Progenitor cell of endocrine pancreas (in vitro differentiated cells): ENCODE measurements at places on chromosomes 5 and 9.
A peak's percentile ranks its signal among the peaks of the same experiment; 100 is the strongest.

DNA sequence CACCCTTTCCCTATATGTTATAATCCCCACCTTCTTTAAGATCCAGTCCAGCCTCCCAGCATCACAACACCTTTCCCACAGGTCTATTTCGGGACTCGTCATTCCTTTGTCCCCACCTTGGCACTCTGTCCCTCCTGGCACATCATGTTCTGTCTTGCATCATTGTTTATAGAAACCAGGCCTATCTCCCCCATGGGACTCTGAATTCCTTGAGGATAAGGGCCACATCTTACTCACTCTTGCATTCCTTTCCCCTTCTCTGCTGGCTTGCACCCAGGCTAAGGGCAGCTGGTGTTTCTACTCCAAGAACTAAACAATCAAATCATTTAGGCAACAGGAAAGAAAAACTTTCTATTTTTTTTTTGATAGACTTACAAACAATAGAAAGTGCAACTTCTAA, 205.7 kb downstream of the AGTPBP1 start:
- H3K27ac ChIP-seq: no peak overlapping the region
- H3K36me3 ChIP-seq: no peaks in the 10 kb centered on the region
- H3K4me3 ChIP-seq: no peak overlapping the region
- no peak for DNase-seq
- no peaks in the 10 kb centered on the region for H3K4me1 ChIP-seq
- H3K27me3 ChIP-seq: peaks cover 3% of the 10 kb centered on the region

DNA sequence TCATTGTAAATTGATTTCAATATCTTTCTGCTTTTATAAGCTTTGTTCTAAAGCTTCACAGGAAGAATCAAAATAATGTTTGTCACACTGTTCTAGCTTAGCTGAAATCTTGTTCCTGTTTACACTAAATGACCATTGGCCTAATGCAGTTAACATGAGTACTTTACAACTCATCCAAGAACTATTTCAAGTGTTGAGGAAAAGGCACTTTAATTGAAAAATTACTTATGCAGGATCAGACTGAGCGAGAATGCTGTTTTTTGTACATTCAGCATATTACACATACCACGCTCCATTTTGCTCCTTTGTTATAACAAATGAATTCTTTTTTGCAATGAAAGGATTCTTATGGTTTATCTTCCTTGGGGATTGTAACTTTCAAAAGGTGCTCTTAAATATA, 22.4 kb upstream of the SMIM15 start:
- H3K4me1 ChIP-seq: no peaks in the 10 kb centered on the region
- no peaks in the 10 kb centered on the region for H3K27me3 ChIP-seq
- no peak overlapping the region for H3K27ac ChIP-seq
- H3K36me3 ChIP-seq: peaks cover 1% of the 10 kb centered on the region
- no peak for DNase-seq
- no peak overlapping the region for H3K4me3 ChIP-seq

DNA sequence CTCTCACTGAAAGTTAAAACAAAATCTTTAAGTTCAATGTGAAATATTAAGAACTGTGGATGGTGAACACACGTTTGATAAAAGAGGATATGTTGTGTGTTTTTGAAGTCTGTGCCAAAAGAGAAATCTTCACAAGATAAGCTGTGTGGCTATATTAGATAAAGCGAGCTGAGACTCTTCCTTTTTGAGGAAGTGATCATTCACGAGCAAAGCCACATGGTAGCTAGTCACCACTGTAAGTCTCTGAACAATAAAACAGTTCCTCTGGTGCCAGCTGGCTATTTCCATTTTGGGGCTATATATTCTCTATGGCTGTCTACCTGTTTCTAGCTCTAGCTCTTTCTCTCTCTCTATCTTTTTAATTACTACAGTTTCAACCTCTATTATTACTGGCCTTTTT, 1849.2 kb upstream of the C9orf72 start:
- H3K4me1 ChIP-seq: no peaks in the 10 kb centered on the region
- no peak for DNase-seq

- no peak for DNase-seq
- no peak overlapping the region for H3K4me3 ChIP-seq
- H3K27ac ChIP-seq: no peak overlapping the region
- peaks cover 9% of the 10 kb centered on the region for H3K36me3 ChIP-seq
- peaks cover 11% of the 10 kb centered on the region for H3K4me1 ChIP-seq
- H3K27me3 ChIP-seq: no peaks in the 10 kb centered on the region
Measured at GRCh38 chr5:134148316-134148715, 28.4 kb downstream of the SKP1 start.

- H3K27ac ChIP-seq: no peak overlapping the region
- no peaks in the 10 kb centered on the region for H3K36me3 ChIP-seq
- H3K4me1 ChIP-seq: peaks cover 6% of the 10 kb centered on the region
- peaks cover 8% of the 10 kb centered on the region for H3K27me3 ChIP-seq
Measured at GRCh38 chr9:136564379-136564988, 18.6 kb upstream of the NOTCH1 start.

- no peaks in the 10 kb centered on the region for H3K4me1 ChIP-seq
- H3K36me3 ChIP-seq: peaks cover 2% of the 10 kb centered on the region
- H3K4me3 ChIP-seq: no peak overlapping the region
- DNase-seq: no peak
- peaks cover 8% of the 10 kb centered on the region for H3K27me3 ChIP-seq
- H3K27ac ChIP-seq: no peak overlapping the region
Measured at GRCh38 chr5:169394371-169394770, 93.4 kb upstream of the SLIT3 start.

- H3K27ac ChIP-seq: peak overlapping the region; percentile 95
- peaks cover 3% of the 10 kb centered on the region for H3K36me3 ChIP-seq
- peaks cover 40% of the 10 kb centered on the region for H3K4me1 ChIP-seq
- no peaks in the 10 kb centered on the region for H3K27me3 ChIP-seq
Measured at GRCh38 chr9:35257986-35258659, 96.3 kb downstream of the UNC13B start.

- no peaks in the 10 kb centered on the region for H3K27me3 ChIP-seq
- H3K4me1 ChIP-seq: peaks cover 23% of the 10 kb centered on the region
- H3K36me3 ChIP-seq: peaks cover 4% of the 10 kb centered on the region
- peak overlapping the region; percentile 74 for H3K27ac ChIP-seq
- H3K4me3 ChIP-seq: no peak overlapping the region
Measured at GRCh38 chr9:128558431-128559310, 6.3 kb downstream of the SPTAN1 start.

DNA sequence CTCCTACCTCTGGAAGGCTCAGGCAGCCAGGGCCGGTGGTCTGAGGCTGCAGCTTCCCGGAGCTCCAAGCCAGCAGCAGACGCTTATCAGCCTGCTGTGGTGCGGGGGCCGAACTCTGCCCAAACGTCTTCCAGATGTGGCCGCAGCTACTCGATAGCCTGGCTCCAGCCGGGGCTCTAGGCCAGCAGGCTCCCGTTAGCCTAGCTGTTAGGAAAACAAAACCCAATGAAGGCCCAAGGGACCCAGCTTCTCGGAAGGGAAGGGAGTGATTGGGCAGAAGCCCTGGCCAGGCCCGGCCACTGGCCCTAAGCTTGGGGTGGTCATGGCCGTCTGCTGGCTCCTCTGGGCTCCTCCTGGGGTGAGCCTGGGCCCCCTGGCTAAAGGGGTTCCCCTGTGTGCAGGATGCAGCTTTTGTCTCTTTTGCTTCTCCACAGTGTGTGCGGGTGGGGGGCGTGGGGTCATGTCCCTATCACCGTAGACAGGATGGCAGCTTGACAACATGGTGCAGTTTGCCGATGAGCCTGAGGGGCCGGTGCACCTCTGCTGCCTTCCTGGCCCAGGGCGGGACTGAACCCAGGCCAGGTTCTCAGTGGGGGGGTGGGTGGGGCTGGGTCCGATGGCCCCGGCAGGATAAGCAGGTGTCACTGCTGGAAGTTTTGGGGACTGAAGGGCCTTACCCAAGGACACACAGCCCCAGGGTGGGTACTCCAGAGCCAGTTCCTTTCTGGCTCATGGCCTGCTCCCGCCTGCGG, 18.7 kb downstream of the MYMK start:
- H3K4me3 ChIP-seq: no peak overlapping the region
- H3K27me3 ChIP-seq: peaks cover 13% of the 10 kb centered on the region
- no peaks in the 10 kb centered on the region for H3K36me3 ChIP-seq
- H3K27ac ChIP-seq: no peak overlapping the region

DNA sequence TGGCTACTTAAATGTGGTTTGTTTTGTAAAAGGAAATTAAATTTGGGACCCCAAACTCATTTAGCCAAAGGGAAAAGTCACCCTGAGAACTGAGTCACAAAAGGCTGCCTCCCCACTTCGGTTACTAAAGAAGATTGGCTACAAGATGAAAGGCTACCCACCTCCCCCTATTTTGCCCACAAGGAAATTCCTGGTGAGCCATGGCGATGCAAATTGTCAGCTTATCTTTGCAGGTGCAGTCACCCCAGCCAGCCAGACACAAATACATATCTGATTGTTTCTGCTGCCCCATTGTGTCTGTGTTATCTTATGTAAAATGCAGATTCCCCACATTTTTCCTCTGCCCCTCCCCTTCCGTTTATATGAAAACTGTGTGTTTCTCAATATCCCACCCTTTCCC, 8.9 kb downstream of the PAEP start:
- H3K4me3 ChIP-seq: no peak overlapping the region
- no peaks in the 10 kb centered on the region for H3K36me3 ChIP-seq
- H3K4me1 ChIP-seq: no peaks in the 10 kb centered on the region
- no peak for DNase-seq

- H3K36me3 ChIP-seq: peaks cover 20% of the 10 kb centered on the region
- DNase-seq: no peak
- peaks cover 25% of the 10 kb centered on the region for H3K4me1 ChIP-seq
- H3K4me3 ChIP-seq: peak overlapping the region; percentile 86
- peaks cover 2% of the 10 kb centered on the region for H3K27me3 ChIP-seq
Measured at GRCh38 chr5:177134697-177135225, 1.2 kb downstream of the NSD1 start.

DNA sequence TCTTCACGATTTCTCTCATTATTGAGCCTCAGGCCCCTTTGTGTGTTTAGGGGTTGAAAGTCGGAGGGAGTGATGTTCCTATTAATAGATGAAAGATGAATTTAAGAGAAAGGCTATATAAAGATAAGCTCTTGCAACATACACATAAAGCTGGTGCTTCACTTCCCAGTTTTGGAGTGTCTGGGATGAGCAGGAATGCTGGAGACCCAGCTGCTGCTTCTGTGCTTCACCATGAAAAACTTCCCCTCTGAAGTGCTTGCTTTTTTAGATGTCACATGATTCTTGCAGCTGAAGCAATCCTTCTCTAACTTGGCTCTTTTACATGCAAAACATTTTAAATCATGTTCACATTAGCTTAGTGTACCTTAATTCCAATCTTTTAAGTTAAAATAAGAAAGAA, 19.7 kb upstream of the SNCAIP start:
- peaks cover 25% of the 10 kb centered on the region for H3K4me1 ChIP-seq
- H3K36me3 ChIP-seq: peaks cover 1% of the 10 kb centered on the region
- no peak for DNase-seq
- H3K4me3 ChIP-seq: no peak overlapping the region
- H3K27ac ChIP-seq: no peak overlapping the region

GRCh38 chr5:15587916-15588315, 87.9 kb downstream of the FBXL7 start:
- peaks cover 11% of the 10 kb centered on the region for H3K4me1 ChIP-seq
- peaks cover 10% of the 10 kb centered on the region for H3K36me3 ChIP-seq

GRCh38 chr5:9661316-9662015, 31.3 kb upstream of the TAS2R1 start:
- no peak overlapping the region for H3K4me3 ChIP-seq
- no peak for DNase-seq
- no peaks in the 10 kb centered on the region for H3K27me3 ChIP-seq
- no peak overlapping the region for H3K27ac ChIP-seq
- no peaks in the 10 kb centered on the region for H3K36me3 ChIP-seq

DNA sequence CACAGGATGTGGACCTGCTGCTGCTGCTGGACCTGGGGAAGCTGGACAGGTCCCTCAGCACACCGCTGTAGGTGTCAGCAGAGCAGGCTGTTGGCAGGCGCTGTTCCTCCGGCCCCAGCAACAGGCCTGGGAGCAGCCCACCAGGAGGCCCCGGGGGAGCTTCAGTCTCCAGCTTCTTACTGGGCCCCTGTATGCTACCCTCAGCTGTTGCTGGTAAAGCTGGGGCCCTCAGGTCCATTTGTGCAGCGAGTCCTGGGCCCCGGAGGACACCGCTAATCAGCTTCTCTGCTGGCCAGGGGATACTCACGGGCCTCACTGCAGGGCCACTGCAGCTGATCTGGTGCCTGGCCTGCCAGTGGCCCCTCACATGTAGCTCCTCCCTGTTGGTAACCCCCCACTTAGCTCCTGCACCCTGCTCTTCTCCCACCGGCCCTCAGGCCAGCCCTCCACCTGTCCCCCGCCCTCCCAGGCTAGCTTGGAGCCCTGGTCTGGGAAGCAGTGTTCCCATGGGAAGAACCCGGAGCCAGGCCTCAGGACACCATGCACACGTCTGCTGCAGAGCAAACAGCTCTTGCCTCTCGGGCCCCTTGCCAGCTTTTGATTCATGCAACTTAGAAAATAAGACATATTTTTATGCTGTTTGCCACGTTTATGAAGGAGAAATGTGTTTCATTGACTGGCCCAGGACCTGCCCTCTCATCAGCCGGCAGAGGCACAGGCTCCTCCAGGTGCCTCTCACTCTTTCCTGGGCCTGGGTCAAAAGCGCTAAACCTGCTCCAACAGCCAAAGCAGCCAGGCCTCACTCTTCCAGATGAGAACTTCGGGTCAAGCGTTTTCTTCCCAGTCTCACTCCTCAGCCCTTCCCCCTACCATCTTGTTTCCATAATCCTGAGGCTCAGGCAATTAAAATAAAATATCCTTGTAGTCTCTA, 61.0 kb upstream of the ADAMTS2 start:
- H3K4me1 ChIP-seq: no peaks in the 10 kb centered on the region
- no peak overlapping the region for H3K4me3 ChIP-seq
- no peaks in the 10 kb centered on the region for H3K36me3 ChIP-seq
- no peak overlapping the region for H3K27ac ChIP-seq
- peaks cover 10% of the 10 kb centered on the region for H3K27me3 ChIP-seq
- DNase-seq: no peak

DNA sequence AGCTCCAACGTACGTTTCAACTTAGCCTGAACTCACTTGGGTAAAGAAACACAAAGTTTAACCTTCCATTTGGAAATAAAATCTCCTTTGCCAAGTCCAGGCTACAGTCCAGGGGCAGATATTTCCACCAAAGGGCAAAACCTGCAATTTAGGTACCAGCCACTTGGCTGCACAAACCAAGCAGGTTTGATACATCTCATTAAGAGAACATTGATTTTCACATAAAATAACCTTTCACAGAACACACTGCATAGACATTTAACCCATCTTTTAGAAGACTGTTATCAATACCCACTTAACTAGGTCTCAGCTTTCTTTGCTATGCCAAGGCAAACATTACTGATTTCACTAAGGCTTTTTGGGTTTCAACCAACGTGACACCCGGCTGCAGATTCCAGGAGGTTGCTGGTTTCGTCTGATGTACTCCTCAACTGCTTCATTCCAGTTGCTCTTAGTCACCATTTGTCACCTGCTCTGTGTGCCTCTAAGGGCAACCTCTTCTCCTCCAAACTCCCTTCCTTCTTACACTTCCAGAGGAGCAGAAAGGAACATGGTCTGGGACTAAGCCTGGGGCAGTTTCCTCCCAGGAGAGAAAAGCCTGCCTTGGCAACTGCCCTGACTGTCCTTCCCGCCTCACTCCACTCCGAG, 67.1 kb downstream of the EPB41L4B start:
- DNase-seq: no peak
- peaks cover 3% of the 10 kb centered on the region for H3K27me3 ChIP-seq
- H3K4me3 ChIP-seq: no peak overlapping the region
- no peak overlapping the region for H3K27ac ChIP-seq

- H3K36me3 ChIP-seq: no peaks in the 10 kb centered on the region
- H3K4me1 ChIP-seq: peaks cover 3% of the 10 kb centered on the region
- no peak for DNase-seq
Measured at GRCh38 chr5:59798862-59799667, 94.5 kb downstream of the PDE4D start.

GRCh38 chr5:54159153-54159892, 151.1 kb downstream of the ARL15 start:
- H3K4me3 ChIP-seq: no peak overlapping the region
- no peaks in the 10 kb centered on the region for H3K27me3 ChIP-seq
- peaks cover 1% of the 10 kb centered on the region for H3K36me3 ChIP-seq
- no peak overlapping the region for H3K27ac ChIP-seq
- no peaks in the 10 kb centered on the region for H3K4me1 ChIP-seq
